ENCODE measurements at places on chromosomes 1 and 21.

DNA sequence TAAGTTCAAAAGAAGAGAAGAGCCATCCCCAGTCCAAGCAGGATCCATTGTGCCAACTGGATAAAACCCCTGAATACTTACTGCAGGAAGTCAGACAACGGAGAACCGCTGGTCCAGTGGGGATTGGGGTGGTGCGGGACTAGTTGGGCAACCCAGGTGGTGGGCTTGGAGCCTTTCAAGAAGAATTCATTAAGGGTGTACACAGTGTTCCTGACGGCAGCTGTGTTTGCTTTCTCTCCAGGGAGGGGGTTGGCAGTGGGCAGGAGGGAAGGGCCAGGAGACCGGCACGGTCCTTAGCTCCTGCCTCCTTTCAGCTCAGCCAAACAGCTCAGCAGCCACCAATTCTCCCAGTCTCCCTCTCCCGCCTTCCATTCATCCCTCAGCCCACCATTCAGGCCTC, 7.1 kb upstream of the CDK18 start:
- no peak for DNase-seq

DNA sequence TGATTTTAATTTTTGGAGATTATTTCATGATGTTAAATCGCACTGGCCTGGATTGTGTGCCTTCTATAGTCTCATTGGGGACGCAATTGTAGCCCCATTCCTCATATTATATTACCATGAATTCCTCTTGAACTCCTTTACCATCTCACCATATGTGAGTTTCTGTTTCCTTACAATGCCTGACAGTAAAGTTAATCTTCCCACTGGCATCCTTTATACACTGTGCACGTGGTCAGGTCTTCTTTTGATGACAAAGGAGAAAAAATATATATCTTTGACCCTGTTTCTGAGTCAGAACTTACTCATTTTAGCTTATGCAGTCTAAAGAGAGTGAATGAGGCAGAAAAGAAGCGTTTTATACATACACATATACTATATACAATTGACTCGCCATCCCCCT, 774 bp upstream of the ABL2 start:
- peak; percentile 28 for DNase-seq

DNA sequence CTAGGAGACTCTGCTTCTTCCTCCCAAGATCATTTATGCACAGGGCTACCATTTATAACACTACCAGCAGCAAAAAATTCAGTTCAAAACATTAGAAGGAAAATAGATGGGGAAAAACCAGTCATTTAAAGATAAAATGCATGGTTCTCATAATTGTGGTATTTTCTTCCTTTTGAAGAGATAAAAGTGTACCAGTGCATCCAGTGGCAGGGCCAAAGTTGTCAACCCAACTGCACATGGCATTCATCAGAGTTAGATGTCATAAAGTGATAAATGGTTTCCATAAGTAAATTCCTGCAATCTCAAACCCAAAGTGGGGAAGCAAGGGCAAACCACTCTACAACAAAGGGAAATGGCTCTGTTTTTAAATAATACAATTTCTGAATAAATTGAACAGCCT, 119.1 kb upstream of the DMRTA2 start:
- no peak for DNase-seq

DNA sequence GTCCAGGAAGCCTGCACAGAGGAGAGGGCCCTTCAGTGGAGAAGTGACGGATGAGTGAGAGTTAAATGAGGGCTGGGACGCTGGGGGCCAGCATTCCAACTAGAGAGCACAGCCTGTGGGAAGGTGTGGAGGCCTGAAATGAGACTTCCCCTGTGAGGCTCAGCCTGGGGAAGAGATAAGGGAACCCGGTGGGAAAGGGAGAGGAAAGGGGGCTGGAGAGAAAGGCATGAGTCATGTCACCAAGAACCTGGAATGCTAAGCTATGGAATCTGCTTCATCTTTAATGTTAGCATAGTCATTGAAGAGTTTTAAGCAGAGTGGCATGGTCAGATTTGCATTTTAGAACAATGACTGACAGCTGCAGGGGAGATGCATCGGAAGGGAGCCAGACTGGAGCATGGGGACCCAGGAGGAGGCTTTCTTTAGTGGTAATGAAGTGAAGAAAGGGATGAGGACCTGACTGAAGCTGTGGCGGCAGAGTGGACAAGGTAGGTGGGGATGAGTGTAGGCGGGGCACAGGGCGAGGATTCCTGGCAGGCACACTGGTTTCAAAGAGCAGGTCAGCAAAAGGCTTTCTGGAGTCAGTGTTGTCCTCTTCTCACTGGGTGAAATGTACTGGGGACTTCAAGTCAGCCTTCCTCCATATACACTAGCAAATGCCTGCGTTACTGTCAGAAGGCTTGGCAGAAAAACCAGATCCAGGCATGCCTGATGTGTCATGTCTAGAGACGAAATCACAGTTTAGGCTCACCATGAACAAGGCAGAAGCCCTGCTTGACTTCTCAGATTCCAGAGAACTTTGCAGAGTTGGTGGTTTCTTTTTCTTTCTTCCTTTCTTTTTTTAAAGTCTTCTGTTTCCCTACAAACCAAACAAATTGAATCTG, 8.0 kb downstream of the RGL1 start:
- DNase-seq, result no peak

DNA sequence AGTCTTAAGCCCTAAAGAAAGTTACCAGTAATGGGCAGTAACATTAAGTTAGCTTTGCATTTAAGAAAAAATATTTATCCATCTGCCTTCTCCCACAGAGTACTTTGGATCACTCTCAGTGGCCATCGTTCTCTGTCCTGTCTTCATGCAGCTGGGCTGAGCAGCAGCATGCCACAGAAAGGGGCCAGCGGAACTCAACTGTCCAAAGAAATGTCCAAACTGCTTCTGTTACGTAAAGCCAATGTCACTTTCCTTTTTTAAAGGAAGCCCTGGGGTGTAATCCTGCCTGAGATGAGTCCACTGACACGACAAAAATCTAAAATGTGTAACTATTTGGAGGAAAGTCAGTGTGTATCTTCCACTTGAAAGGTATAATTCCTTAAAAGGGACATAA, 291.6 kb downstream of the SMYD3 start:
- peak; percentile 15 for DNase-seq

DNA sequence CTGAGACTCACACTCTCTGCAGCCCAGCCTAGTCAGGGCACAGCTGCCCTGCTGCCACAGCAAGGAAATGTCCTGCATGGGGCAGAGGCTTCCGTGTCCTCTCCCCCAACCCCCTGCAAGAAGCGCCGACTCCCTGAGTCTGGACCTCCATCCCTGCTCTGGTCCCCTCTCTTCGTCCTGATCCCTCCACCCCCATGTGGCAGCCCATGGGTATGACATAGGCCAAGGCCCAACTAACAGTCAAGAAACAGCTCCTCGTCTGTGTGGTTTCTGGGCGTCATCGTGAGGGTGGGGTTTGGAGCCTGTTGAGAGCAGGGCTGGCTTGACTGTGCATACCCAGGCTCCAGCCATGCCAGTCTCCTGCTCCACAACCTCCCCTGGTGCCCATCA, 19.5 kb downstream of the FAAH start:
- DNase-seq, result peak; percentile 11

DNA sequence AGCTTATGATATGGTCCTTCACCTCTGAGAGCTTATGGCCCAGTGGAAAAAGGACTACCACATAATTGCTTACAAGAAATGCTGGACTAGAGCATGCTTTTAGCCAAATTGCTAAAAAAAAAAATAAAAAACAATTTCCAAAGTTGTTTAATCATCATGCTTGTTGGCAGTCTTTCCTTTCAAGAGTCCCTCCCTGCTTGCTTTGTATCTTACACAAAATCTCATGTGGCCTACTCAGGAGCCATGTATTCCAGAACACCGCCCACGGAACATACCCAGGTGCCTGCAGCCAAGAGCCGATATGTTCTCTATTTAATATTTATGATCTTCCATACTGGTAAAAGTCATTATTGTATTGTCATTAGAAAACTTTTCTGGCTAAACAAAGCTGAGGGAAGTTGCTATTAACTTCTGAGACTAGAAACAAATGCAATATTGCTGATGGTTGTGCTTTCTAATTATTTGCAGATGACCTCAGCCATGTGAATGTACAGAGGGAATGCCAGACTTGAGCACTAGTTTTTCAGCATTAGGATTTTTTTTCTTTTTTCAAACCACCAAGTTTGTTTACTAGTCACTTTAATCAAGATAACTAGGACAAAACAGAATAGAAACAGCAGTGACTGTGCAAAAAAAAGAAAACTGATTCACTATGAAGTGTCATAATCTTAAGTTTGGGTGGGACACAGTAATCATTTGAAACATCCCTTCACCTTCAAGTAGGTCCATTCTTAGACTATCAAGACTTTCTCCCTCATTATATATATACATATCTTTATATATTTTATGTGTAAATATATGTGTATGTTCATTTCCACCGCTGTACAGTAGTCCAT, 129.3 kb upstream of the GORAB start:
- no peak for DNase-seq

DNA sequence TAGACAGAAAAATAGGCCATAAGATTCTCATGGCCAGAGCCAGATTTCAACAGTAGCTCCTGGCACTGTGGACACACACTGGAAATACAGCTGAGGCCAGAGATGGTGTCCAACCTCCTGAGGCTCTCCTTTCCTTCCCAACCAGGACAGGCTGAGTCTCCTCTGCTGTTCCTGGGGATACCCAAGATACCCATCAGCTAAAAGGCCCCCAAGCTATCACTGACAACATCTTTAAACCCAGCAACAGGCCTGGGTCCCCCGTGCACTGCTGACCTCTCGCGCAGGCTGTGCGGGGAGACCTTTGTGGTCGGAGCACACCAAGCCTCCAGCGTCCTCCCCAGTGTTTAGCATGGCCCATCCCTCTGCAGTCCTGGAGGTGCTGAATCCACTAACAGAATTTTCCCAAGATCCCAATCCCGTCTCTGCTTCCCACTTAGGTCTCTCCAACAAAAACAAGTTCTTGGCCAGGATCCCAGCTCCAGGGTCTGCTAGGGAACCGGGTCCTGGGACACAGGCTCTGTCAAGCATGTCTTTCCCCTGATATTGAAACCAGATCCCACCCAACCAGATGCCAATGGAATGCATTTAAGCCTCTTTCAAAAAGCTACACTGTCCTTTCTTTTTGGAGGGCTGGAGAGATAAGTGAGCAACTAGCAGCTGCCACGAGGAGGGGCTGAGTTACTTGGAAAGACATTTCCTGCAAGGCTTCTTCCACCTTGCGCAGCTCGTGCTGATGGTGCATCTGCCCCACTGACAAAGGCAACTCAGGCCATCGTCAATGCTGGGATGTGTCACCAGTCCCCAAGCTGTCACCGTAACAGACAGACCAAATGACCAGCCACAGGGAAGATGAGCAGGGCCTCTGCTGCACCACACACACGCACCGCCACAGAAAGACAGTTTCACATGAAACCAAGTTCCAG, 73.2 kb downstream of the BCAR3 start:
- no peak for DNase-seq

DNA sequence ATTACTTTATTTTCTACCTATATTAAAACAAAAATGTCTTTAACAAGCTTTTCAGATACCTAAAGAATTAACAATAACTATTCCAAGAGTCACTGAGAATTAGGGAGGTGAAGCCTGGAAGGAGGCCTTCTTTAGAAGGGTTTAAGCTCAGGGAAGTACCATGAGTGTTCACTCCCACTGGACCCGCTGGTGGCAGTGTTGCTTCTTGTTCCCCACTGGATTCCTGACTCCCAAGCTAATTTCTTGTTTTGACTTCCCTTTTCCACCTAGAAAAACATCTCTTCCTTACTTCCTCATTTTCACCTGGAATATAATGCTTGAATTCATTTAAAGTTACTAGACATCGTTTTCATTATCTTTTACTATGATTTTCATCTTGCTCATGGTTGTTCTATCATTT, 264.2 kb downstream of the HMCN1 start:
- no peak for DNase-seq

DNA sequence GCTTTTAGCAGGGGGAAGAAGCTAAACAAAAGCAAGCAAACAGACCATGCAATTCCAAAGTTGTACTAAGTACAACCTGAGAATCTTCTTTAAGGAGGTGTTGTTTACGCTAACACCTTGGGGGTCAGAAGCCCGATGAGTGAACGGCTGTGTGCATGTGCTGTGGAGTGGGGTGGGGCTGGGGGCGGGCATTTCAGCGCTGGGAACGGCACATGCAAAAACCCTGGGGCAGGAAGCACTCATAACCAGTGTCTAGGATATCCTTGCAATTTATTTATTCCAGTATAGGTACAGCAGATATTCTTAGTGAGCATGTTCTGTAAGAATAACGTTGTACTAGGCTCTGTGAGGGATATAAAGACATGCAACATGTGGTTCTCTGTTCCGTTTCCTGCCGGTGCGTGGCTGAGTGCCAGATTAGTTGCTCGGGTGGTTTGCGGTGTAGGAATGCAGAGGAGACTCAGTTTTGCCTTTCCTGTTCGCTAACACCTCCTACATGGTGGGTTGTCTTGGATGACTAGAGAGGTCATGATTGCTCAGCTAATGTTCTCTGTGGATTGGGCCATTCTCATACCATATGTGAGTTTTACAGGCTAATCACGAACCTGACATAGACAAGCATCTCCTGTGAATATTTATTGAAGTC, 3.7 kb downstream of the FASLG start:
- peak; percentile 50 for DNase-seq

GRCh38 chr1:174884566-174884965, 115.2 kb upstream of the CACYBP start:
- no peak for DNase-seq
